OCI-LY7 (cell line): ENCODE measurements at places on chromosomes 11 and 22.

- no peak for DNase-seq
These were observed 35.4 kb downstream of the SPON1 start for GRCh38 chr11:13997881-13998280.

- DNase-seq, result no peak
These were observed 34.9 kb upstream of the GRIA4 start for GRCh38 chr11:105574974-105575373.

GRCh38 chr11:79232346-79232745, 208.5 kb downstream of the TENM4 start:
- DNase-seq, result no peak

GRCh38 chr11:112176077-112176476, 765 bp downstream of the BCO2 start:
- no peak for DNase-seq

GRCh38 chr11:64186492-64187165, 658 bp downstream of the STIP1 start:
- peak; percentile 40 for DNase-seq

DNA sequence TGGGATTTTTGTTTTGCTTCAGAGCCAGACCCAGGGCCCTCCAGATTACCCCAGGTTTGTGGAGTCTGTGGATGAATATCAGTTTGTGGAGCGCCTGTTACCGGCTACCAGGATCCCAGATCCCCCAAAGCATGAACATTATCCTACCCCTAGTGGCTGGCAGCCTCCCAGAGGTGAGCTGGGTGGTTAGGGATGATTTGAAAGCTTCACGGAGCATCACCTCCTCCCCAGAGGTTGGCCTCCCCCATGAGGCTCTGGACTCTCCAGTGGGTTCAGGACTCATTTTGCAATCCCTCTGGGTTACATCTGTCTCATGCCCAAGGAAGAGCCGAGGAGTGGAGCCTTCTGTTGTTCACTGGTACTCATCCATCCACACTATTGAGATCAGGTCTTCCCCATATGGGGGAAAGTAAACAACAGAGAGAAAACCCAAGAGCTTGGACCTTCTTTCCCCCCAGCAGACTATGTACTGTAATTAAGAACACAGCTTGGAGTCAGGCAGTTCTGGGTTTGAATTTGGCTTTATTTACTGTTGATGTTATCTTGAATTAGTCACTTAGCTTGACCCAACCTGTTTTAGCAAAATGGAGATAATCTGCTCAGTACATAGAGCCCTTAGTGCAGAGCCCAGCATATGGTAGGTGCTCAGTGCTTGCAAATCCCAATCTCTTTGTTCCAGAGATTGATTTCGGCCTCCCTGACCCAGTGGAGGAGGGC, 2.5 kb downstream of the MRPL49 start:
- DNase-seq, result no peak

- DNase-seq, result no peak
These were observed 856.6 kb downstream of the METTL15 start for GRCh38 chr11:28964811-28965210.

- no peak for DNase-seq
These were observed 137.2 kb upstream of the OPCML start for GRCh38 chr11:133669371-133670053.

- peak; percentile 11 for DNase-seq
These were observed 33.1 kb upstream of the SEPTIN5 start for GRCh38 chr22:19680911-19681862.

DNA sequence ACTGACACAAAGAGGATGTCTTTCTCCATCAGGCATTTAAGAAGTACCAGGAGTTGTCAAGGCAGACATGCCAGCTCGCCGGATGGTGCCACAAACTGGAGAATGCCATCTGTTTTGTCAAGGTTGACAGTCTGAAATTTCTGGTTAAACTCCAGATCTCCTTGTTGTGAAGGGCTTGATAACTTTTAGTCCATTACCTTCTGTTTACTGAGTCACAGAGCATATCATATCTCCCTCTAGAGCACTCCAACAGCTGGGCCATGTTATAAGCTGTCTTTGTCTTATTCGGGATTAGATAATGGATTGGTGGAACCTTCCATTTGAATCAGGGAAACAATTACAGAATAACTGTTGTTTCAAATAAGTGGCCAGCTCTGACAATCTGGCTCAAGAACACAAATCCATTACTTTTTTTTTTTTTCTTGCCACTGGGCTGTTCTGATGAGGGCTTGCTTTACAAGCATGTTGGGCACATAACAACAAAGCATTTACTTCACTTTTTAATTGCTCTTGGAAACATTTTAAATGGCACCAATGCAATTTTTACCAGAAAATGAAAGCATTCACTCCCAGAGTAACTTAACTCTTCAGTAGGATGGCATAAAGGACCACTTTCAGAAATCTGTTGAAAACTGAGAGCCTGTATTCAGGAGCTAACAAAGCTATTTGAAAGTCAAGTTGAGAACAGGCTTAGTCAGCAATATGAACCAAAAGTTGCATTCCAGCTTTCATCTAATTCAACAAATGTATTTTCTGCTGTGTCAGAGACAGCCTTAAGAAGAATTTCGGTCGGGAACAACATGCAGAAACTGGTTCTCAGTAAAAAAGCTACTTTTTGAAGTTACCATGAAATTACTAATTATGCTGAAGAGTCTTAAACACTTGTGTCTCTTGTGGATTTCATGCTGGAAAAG, 227.6 kb upstream of the PITPNB start:
- no peak for DNase-seq

GRCh38 chr22:40670058-40670457, 9.2 kb upstream of the MCHR1 start:
- no peak for DNase-seq

- DNase-seq, result no peak
These were observed 47.4 kb downstream of the RPS6KA4 start for GRCh38 chr11:64406221-64406946.

GRCh38 chr11:105838668-105839384, 183.2 kb downstream of the MSANTD4 start:
- no peak for DNase-seq

DNA sequence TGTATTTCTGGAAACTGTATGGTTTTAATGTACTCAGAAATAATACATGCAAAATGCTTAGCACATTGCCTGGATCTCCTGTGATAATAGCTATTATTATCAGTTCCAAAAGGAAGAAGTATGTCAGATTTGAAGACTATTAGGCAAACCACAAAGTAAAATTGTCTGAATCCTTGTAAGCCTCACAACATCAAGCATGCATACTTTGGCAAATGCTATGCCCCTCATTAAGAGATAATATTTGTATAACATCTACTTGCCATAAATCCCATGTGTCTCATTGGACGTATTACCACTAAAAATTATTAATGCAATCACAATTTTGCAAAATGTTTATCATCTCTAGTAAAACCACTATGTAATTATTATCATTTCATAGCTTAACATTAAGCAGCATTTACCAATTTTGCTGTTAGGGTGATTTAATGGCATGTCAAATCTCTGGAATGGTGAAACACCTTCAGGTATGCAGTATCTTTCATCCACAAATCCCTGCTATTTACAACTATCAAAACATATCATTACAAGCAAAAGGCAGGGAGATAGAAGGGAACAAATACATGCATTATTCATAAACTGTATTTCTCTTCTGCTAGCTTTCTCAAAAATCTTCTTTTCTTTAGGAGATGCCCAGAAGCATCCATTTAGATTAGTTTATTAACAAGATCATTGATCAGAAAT, 974.6 kb upstream of the RAG2 start:
- no peak for DNase-seq

GRCh38 chr11:13043912-13044628, 35.0 kb downstream of the RASSF10 start:
- DNase-seq, result no peak

DNA sequence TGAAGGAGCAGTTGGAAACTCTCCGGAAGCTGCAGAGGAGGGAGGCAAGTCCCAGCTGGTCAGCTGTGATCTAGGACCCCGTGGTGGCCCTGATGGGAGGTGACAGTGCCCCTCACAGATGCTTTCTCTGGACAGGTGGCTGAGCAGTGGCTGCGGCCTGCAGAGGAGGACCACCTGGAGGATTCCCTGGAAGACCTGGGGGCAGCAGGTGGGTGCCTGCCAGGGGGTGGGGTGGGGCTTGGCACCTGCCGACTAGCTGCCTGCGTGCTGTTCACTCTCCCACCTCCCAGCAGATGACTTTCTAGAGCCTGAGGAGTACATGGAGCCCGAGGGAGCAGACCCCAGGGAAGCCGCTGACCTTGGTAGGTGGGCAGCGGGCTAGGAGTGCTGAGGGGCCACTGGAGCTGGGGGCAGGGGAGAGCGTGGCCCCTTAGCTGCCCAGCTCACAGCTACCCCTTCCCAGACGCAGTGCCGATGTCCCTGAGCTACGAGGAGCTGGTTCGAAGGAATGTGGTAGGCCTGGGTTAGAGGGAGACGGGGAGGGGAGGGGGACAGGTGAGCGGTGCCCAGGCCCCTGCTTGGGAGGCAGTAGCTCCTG, 3.1 kb downstream of the SCO2 start:
- DNase-seq, result no peak

- DNase-seq, result no peak
These were observed 177.4 kb upstream of the BLID start for GRCh38 chr11:122293296-122294023.

- DNase-seq, result peak; percentile 66
These were observed 1.1 kb upstream of the CD6 start for GRCh38 chr11:60970369-60970774.

GRCh38 chr11:68166969-68167368, 45.8 kb upstream of the CHKA start:
- DNase-seq, result no peak

DNA sequence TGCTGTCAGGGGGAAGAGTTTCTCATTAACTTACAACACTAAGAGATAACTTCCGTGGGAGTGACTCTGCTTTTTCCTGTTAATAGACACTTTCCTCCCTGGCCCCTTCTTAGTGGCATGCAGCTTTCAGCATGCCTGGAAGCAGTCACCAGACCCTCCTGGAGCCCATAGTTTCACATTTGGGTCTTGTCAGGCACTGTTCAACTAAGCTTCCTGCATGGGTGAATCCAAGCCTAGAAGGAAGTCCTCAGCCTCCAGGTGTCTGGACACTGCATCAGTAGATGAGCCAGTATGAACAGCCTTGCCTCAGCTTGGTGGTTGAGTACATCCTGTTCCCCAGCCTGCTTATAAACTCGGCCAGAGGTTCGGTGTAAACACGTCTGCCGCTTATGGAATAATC, 68.1 kb downstream of the PPP6R3 start:
- DNase-seq, result peak; percentile 48
